ENCODE measurements at places on chromosomes 2 and 18.

- DNase-seq, result peak; percentile 52
These were observed 34.7 kb downstream of the NAPG start for GRCh38 chr18:10560452-10561045.

- no peak for DNase-seq
These were observed 124.7 kb downstream of the QPCT start for GRCh38 chr2:37469126-37469525.

DNA sequence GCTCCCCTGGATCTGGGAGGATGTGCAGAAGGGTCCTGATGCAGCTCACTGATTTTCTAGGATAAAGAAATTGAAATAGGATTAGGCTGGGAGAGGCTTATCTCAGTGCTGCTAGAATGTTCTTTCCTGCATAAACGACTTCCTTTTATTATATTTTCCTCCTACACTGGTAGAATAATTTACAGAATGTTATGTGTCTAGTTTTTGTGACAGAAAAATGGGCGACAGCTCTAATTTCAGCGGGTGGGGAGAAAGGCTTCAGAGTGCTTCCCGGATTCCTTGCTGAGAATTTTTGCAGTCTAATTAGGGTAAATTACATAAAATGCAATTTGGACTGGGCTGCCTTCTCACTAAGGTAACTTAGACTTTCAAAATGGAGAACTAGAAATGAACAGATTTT lies 66.2 kb downstream of the SKA1 start:
- DNase-seq, result no peak

DNA sequence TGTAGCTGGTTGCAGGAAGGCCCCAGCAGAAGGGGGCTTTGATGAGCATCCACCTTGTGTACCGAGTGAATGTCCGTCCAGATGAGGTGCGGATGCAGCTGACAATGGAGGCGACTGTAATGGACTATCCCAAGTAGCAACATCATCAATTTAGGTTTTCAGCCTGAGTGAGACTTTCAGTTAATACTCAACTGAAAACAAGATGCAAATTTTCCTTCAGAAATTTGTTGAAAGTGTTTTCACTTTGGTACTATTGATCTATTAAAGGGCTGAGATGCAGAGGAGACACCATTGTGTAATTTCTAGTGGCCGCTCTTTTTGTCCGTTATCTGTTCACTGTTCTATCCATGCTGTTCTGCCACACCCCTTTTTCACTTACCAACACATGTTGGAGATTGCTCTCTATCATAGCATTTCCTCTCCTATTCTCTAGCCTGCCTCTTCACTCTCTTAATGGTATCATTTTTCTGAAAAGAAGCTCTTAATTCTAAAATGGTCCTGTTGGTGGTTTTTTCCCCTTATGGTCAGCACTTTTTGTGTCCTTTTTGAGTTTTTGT lies 12.0 kb upstream of the CASP8 start:
- DNase-seq, result no peak

DNA sequence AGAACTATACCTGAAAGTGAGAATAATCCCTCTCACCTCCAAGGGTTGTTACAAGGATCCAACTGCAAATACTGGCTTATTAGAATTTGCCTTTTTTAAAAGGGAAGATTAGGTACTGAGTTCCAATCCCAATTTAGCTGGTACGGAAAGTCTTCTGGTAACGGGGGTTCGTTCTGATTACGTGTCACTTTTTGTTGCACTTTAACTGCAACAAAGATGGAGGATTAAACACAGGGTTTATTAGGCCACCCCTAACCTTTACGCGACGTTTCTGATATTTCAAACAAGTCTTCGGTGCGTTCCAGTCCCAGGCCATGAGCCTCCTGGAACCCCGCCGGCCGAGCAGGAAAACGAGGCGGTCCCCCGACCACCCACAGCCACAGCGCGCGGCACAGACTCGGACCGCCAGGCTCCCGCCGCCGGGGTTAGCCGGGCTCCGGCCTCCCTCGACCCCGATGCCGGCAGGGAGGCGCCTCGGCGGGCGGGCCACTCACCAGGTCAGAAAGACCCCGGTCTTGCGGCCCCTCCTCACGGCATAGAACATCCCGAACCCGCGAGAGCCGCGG lies 411 bp downstream of the RNASEH1 start:
- no peak for DNase-seq

GRCh38 chr2:99348173-99348572 lies 11.0 kb downstream of the EIF5B start:
- no peak for DNase-seq

- DNase-seq, result no peak
These were observed 38.8 kb downstream of the NCAPH start for GRCh38 chr2:96374211-96374951.

- DNase-seq, result no peak
These were observed 558 bp upstream of the CYP26B1 start for GRCh38 chr2:72148003-72148836.

GRCh38 chr2:238441262-238442114 lies 14.8 kb downstream of the ASB1 start:
- DNase-seq, result no peak

DNA sequence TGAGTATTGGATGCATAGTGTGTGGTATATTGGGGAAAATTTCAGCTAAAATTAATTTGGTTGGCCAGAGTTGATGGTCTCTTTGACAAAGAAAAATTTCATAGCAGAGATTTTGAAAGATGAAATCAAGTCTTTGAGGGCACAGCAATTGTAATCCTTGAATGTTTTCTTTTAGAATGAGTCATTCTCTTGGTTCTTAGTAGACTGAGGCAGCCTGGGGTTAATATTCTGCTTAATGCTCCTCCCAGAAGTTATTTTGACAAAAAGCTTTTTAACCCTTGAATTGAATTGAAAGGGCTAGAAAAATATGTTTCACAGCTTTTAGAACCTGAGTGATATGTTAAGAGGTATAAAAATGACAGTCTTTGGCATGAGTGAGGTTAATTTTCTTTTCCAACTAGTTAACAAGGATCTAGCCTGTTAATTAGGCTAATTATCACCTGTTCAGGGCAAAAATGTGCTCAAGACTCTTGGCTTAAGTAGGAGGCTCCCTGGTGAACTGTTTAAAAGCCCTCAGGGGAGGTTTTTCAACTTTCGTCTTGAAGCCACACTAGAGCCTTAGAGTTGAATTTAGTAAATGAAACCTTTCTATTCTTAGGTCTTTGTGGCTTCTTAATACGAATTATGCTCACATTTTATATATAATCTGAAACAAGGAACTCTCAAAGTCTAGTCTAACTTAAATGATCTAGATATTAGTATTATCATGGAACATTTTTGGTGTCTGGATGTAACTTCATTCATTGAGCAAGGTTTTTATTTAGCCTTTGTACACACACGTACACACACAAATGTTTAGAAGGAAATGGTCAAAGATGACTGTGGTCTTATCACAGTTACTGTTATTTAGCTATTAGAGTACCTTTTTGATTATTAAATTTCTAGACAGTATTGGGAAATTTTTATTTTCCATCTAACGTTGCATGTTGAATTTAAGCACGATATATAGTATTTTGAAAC lies 272.5 kb downstream of the ZNF407 start:
- DNase-seq, result no peak

DNA sequence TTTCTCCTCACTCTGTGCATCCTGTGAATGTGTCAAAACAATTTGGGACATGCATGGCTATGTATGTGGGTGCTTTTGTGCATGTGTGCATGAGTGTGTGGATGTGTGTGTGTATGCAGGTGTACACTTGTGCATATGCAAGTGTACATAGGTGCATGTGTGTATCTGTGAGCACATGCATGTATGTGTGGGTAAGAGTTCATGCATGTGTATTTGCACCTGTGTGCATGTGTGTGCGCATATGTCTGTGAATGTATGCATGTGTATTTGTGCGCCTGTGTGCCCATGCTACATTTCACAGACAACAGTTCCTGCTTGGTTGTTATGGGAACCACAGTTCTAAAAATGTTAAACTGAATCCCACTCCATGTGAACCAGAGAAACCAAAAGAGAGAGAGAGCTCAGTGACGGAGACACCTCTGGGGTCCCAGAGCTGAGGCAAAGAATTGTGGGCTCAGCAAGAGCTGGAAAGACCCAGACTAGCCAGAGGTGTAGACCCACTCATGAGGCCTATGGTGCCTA lies 1.9 kb upstream of the FBXO41 start:
- DNase-seq, result no peak

DNA sequence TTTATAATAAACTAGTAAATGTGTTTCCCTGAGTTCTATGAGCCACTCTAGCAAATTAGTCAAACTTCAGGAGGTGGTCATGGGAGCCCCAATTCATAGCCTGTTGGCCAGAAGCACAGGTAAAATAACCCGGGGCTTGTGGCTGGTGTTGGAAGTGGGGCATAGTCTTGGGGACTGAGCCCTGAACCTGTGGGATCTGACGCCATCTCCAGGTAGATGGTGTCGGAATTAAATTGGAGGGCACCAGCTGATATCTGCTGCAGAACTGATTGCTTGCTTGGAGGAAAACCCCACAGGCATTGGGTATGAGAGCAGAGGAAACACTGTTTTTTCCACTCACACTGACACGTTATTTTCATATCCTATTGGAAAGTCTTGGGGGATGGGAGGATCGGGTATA lies 14.1 kb downstream of the NMS start:
- no peak for DNase-seq

GRCh38 chr2:105121434-105121833 lies 83.6 kb downstream of the MRPS9 start:
- DNase-seq, result no peak

DNA sequence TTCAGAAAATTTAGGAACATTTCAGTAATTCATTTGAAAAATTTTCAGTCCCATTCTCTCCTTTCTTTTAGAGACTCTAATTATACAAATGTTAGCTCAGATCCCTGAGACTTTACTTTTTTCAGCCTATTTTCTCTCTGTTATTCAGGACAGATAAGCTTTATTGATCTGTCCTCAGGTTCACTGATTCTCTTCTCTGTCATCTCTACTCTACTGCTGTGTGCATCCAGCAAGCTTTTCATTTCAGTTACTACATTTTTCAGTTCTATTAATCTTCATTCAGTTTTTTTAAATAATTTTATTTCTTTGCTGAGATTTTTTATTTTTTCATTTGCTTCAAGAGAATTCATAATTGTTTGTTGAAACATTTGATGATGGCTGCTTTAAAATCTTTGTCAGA lies 22.1 kb upstream of the PIK3C3 start:
- DNase-seq, result no peak

DNA sequence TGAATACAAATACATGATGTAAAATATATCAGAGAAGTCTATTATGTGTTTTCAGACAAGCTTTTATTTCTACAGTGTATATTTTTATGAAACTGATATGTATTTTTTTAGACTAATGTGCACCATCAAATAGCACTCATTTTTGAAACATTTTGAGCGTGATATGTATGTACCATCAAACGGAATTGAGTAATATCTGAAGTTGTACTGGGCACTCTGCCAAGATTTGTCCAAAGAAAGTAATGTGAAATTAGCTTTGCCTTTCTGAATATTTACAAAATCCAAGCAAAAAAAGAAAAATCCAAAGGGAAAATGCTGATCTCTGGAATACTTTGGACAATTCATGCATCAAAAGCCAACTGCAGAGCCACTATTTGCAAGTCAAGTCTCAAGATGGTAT lies 972.0 kb downstream of the DPP10 start:
- no peak for DNase-seq

GRCh38 chr2:219001577-219002394 lies 8.6 kb upstream of the CRYBA2 start:
- DNase-seq, result peak; percentile 24

DNA sequence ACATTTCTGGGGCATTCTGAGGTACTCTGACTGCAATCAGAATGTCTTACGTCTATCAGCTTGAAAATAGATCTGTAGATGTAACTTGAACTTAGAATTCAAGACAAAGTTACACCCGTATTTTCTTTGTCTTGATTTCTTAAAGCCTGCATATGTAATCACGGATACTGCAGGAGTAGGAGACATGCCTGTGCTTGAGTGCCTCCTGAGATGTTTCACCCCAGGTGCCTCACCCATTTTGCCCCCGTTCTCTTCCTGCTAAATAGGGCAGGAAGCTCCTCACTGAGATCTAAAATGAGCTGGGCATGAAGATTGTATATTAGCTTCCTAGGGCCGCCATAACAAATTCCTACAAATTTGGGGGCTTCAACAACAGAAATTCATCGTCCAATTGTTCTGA lies 131.9 kb downstream of the RDH14 start:
- no peak for DNase-seq

DNA sequence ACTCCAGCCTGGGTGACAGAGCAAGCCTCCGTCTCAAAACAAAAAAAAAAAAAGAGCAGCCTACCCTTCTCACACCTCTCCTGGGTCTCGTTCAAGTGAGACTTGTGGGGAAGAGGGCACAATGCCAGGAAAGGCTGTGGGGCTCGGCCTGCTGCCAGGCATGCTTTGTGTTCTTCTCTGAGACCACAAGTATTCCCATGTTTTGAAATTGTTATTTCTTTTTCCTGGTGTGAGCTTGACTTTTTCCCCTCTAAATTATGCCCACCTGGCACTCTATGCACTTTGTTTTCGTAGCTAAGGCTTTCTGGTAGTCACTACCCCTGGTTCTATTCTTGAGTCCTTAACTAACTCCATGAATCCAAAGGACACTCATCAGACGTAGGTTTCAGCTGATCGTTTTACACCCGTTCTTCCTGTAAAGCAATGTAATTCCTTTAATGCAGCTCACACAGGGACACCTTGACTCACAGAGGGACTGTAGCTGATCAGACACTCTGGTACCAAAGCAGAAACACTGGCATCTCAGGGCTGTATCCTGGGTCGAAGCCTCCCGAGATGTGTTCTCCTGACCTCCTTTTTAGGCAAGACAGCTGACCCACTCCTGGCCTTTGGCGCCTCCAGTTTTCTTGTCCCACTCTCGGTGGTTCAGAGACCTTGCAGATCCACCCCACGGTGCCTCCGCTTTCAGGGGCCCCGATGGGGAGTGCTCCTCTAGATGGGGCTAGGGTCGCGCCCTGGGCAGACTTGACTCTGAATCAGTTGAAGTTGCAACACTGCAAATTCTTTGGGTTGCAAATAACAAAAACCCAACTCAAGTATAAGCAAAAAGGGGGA lies 193.3 kb upstream of the AGAP1 start:
- no peak for DNase-seq

DNA sequence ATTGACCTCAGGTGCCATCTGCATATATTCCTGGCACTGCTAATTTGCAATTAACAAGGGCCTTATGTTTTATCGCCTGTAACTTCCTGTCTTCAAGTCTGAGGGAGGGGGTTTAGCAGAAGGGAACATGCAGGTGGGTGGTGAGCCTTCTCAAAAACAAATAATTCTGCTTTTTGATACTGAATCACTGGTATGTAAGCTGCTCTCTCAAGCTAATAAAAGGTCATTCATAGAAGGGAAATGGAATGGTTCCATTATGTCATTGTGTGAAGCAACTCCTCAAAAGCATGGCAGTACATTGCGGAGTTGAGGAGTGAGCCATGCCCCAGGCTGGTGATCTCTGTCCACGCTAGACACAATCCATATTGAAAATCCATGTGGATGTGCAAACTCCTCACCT lies 414.8 kb upstream of the ID2 start:
- no peak for DNase-seq

GRCh38 chr2:230976671-230977171 lies 19.2 kb upstream of the SPATA3 start:
- DNase-seq, result no peak
